ENCODE measurements at places on chromosomes 4 and X. TPM values are rescaled to one million over a fixed set of nuclear protein-coding genes. Genes with fewer than 3 reads are reported as not detected.

BTK gene
- 1.4 TPM for total RNA-seq

SSX1 gene
- total RNA-seq = not detected

ZGRF1 gene
- total RNA-seq = 9.1 TPM

RASL11B gene
- not detected for total RNA-seq

PALLD gene
- total RNA-seq = not detected

NUDT10 gene
- 0.43 TPM for total RNA-seq

ABCG2 gene
- total RNA-seq = 0.61 TPM

OCIAD1 gene
- total RNA-seq = 83.7 TPM

ZNF157 gene
- total RNA-seq = 0.56 TPM

SSX7 gene
- not detected for total RNA-seq

RAB40AL gene
- total RNA-seq = 0.30 TPM

GK2 gene
- total RNA-seq = not detected

FDCSP gene
- not detected for total RNA-seq

SPANXA1 gene
- total RNA-seq = not detected

CYTL1 gene
- not detected for total RNA-seq

PPP4R3C gene
- total RNA-seq = not detected

EMCN gene
- total RNA-seq = not detected

GATA1 gene
- not detected for total RNA-seq

MAGEC2 gene
- not detected for total RNA-seq

BMP15 gene
- not detected for total RNA-seq

SHOX gene
- not detected for total RNA-seq

GPR173 gene
- 0.08 TPM for total RNA-seq

ASMT gene
- total RNA-seq = 0.49 TPM

EXOC1L gene
- not detected for total RNA-seq

COL4A6 gene
- not detected for total RNA-seq

WDR45 gene
- 58.2 TPM for total RNA-seq
